ENCODE measurements at places on chromosomes 2 and 18.

- no peak for DNase-seq
Measured at GRCh38 chr2:102340778-102341177, 14.8 kb upstream of the IL18R1 start.

DNA sequence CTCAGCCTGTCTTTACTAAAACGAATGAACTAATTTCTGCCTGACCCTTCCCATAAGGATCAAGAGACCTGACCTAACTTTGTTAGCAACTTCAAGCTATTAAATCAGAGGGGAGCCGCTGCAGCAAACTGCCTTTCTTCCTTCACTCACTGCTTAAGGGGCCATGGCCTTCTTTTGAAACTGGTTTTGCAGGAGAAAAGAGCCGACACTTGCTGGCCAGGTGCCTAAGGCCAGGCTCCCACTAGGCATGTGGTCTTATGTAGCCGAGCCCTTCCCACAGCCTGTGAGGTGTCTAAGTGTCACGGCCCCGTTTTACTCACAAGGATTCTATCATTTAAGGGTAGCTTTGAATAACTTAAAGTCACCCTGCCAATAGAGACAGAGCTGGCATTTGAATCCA is 130.8 kb downstream of the ZNF236 start:
- DNase-seq: no peak

- no peak for DNase-seq
Measured at GRCh38 chr2:134217924-134218323, 35.9 kb upstream of the MGAT5 start.

GRCh38 chr2:29397039-29397438 is 281.8 kb downstream of the CLIP4 start:
- DNase-seq: no peak

DNA sequence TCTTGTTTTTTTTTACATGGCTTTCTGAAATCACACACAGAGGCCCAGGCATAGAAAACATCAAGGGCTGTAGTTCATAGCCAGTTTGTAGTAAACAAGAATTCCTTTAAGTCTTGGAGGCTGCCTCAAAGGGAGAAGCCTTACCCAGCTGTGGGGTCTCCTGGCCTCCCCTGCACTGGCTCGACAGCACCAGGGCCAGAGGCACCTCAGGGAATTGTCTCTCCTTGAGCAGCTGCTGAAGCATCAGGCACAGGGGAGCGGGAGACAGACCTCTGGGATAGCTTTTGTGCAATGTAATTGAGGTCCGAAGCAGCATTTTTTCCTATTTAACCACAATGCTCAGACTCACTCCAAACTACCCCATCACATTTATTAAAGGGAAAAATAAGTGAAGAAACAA is 209.1 kb downstream of the HRH4 start:
- no peak for DNase-seq

- DNase-seq: no peak
Measured at GRCh38 chr2:177873915-177874314, 198.7 kb downstream of the PDE11A start.

- no peak for DNase-seq
Measured at GRCh38 chr2:55136138-55136541, 85.9 kb upstream of the RTN4 start.

GRCh38 chr2:42754021-42754775 is 9.7 kb downstream of the OXER1 start:
- no peak for DNase-seq

- DNase-seq: no peak
Measured at GRCh38 chr2:177574356-177574755, 181.8 kb downstream of the AGPS start.

DNA sequence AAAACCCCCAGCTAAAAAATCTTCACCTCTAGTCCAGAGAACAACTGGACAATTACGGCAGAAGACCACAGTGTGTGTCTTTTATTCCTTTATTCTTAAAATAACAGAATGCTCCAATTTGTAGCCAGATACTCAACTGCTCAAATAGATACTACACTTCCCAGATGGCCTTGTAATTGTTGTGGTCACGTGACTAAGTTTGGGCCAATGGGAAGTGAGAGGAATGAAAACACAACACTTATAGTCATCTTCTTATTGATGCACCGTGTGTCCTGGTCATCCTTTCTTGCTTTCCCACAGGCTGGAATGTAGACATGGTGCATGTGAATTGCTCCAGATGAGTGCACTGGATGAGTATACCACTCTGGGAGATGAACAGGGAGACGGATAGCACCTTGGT is 145.1 kb downstream of the CDC42EP3 start:
- DNase-seq: no peak

- DNase-seq: no peak
Measured at GRCh38 chr18:8695932-8696517, 9.3 kb upstream of the MTCL1 start.

DNA sequence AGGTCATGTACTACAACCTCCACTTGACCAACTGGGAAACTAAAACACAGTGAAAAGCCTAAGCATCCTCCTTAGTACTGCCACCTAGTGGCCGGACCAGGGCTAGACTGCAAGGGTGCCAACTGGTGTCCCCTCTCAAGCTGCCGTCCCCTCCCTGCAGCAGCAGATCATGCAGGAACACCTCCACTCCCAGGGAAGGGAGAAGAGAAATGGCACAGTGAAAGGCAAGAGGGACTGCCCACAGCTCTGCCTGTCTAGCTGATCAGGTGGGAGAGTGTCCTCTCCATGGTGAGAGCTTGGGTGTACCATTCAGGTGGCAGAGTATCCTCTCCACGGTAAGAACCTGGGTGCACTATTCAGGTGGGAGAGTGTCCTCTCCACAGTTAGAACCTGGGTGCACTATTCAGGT is 78.1 kb downstream of the AAK1 start:
- peak; percentile 30 for DNase-seq

- DNase-seq: no peak
Measured at GRCh38 chr2:237497009-237497837, 10.2 kb downstream of the MLPH start.

GRCh38 chr2:39646267-39646666 is 19.4 kb upstream of the TMEM178A start:
- no peak for DNase-seq

- DNase-seq: no peak
Measured at GRCh38 chr2:111194835-111195621, 74.3 kb downstream of the BCL2L11 start.

- no peak for DNase-seq
Measured at GRCh38 chr2:200765139-200765951, 46.4 kb upstream of the BZW1 start.

- DNase-seq: no peak
Measured at GRCh38 chr2:163247156-163247846, 408.7 kb upstream of the KCNH7 start.

GRCh38 chr18:48862132-48862531 is 88.6 kb downstream of the SMAD7 start:
- no peak for DNase-seq

DNA sequence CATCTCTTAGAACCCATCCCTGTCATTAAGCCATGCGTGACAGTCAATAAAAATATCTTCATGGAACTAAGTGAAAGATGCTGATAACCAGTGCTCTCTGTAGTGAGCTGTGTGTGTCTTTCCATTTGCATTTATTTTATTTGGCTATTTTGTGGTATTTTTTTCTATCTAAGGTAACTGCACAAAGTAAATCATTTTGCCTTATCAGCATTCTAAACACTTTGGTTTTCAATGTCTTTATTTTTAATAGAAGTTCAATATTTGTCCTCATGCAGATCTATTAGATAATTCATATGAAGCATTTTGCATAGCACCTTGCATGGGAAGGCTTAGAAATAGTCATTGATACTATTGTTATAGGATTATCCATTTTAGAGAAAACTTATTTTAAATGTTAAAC is 163.6 kb upstream of the TANK start:
- DNase-seq: no peak

GRCh38 chr2:39620067-39620466 is 45.6 kb upstream of the TMEM178A start:
- DNase-seq: no peak

GRCh38 chr2:56183643-56184499 is at the start of gene CCDC85A:
TSS of gene CCDC85A (plus strand) at chr2:56183990. CDS start at chr2:56184625, 635 bp downstream.
- no peak for DNase-seq

DNA sequence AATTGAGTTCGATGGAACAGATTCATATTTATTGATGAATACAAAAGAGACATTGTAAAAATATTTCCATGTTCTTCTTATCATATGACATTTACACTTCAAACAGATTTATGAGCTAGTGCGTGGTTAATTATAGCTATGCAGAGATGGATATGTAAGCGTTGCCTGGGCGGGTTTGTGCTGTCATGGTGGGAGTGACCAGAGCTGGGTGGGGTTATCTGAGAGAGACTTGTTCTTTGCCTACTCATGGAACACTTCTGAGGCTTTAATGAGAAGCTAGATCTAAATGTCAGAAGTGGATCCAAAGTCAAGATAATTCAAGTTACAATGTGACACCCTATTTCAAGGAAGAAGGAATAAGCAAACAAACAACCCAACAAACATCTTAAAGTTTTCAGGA is 162.3 kb upstream of the ZEB2 start:
- DNase-seq: no peak
